Activated CD4-positive, alpha-beta memory T cell treated with anti-CD3 and anti-CD28 coated beads for 36 hours (primary cell): ENCODE measurements at places on chromosomes 12 and 14.

- DNase-seq, result peak; percentile 56
These were observed 2.1 kb upstream of the SERPINA1 start for GRCh38 chr14:94390372-94391086.

GRCh38 chr12:31896514-31897039 lies 62.6 kb upstream of the RESF1 start:
- peak; percentile 92 for DNase-seq

GRCh38 chr12:6684609-6685008 lies 4.6 kb downstream of the ZNF384 start:
- DNase-seq, result peak; percentile 69

DNA sequence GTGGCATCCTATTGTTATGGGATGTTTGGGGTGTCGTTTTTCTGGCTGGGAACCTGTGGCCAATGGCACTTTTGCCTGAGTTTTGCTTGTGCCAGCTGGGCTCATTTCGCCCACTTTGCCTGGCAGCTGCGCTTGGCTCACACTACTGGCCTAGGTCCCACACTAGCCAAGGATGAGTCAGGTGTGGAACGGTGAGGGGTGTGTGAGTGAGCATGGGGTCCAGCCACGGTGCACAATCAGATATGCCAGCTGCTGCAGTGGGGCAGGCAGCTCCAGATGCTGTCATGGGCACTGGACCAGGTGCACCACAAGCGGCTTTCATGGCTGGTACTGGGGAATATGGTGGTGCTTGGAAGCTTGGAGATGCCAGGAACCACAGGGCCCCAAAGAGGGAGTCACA lies 21.5 kb downstream of the TRHDE start:
- no peak for DNase-seq

DNA sequence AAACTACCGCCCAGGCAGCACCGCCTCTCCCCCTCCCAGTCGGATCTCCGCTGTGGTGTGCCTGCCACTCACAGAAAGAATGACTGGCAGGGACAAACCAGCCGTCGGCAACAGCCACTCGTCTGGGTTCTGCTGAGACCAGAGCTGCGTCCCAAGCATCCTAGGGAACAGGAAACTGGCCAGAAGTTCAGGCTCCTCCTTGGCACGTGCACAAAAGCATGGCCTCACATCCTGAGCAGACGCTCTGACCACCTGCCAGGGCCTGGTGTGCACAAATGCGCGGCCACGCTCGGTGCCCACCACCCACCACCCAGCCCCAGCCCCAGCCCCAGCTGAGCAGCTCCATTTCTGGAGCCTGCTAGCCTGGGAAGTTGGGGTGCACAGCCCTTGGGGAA lies 214.8 kb downstream of the DPF3 start:
- DNase-seq, result no peak

DNA sequence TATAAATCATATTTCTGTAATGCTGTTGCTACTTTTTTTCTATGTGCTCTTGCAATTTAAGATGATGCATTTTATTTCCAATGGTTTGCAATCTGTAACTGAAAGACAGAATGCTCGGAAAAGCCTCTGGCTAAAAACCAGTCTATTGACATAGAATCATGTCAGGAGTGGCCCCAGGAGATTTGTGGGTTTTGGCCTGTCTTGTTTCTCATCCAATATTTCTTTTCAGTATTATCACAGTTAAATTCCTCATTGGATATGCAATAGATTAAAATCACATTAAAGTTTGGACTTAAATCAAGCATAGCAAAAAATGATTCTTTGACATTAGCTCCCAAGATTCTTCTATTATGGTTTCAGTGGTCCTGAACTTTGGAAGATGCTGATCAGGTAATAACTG lies 19.1 kb upstream of the SLC38A2 start:
- DNase-seq, result no peak
